Fibroblast of lung (primary cell): ENCODE measurements at places on chromosomes 1 and 21.
A peak's percentile ranks its signal among the peaks of the same experiment; 100 is the strongest.

- H3K36me3 ChIP-seq, result no peaks in the 10 kb centered on the region
- peaks cover 13% of the 10 kb centered on the region for H3K27me3 ChIP-seq
- no peak overlapping the region for H3K4me3 ChIP-seq
- no peak for DNase-seq
- no peak overlapping the region for H3K27ac ChIP-seq
Observed at GRCh38 chr1:53478502-53478818, 19.3 kb downstream of the DMRTB1 start.

GRCh38 chr1:153849487-153850185, 73.1 kb downstream of the GATAD2B start:
- no peak overlapping the region for H3K4me3 ChIP-seq
- DNase-seq, result no peak
- no peak overlapping the region for H3K27ac ChIP-seq
- H3K27me3 ChIP-seq, result no peaks in the 10 kb centered on the region

- H3K4me3 ChIP-seq, result no peak overlapping the region
- H3K27me3 ChIP-seq, result no peaks in the 10 kb centered on the region
- H3K36me3 ChIP-seq, result no peaks in the 10 kb centered on the region
- no peak overlapping the region for H3K27ac ChIP-seq
- H3K4me1 ChIP-seq, result no peaks in the 10 kb centered on the region
Observed at GRCh38 chr1:35264871-35265270, 3.6 kb upstream of the ZMYM4 start.

DNA sequence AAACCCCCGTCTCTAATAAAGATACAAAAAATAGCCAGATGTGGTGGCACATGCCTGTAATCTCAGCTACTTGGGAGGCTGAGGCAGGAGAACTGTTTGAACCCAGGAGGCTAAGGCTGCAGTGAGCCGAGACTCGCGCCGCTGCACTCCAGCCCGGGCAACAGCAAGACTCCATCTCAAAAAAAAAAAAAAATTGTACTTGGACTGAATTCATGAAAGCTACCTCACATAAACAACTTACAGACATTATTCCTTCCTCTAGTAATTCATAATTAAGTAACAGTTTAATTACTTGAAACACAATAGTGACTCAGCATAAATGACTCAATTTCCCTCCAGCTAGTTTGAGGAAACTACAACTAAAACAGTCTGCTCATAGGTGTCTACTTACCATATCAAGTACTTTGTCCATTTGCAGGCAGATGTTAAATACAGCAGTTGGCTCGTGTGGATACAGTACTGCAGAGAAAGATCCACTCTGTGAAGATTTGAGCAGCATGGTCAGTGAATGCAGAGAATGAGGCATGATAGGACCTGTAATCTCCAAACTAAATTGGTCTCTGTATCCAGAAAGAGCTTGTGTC, 9.4 kb downstream of the DONSON start:
- H3K4me3 ChIP-seq, result no peak overlapping the region
- peaks cover 9% of the 10 kb centered on the region for H3K4me1 ChIP-seq
- peaks cover 6% of the 10 kb centered on the region for H3K36me3 ChIP-seq
- no peaks in the 10 kb centered on the region for H3K27me3 ChIP-seq

GRCh38 chr1:13228343-13228781, 2.4 kb upstream of the PRAMEF18 start:
- no peak overlapping the region for H3K4me3 ChIP-seq
- no peaks in the 10 kb centered on the region for H3K36me3 ChIP-seq
- H3K27me3 ChIP-seq, result no peaks in the 10 kb centered on the region
- H3K27ac ChIP-seq, result no peak overlapping the region
- no peaks in the 10 kb centered on the region for H3K4me1 ChIP-seq
- no peak for DNase-seq

- DNase-seq, result no peak
- no peaks in the 10 kb centered on the region for H3K36me3 ChIP-seq
- no peaks in the 10 kb centered on the region for H3K4me1 ChIP-seq
- no peak overlapping the region for H3K4me3 ChIP-seq
- H3K27ac ChIP-seq, result no peak overlapping the region
Observed at GRCh38 chr1:208641579-208642280, 397.5 kb upstream of the PLXNA2 start.

DNA sequence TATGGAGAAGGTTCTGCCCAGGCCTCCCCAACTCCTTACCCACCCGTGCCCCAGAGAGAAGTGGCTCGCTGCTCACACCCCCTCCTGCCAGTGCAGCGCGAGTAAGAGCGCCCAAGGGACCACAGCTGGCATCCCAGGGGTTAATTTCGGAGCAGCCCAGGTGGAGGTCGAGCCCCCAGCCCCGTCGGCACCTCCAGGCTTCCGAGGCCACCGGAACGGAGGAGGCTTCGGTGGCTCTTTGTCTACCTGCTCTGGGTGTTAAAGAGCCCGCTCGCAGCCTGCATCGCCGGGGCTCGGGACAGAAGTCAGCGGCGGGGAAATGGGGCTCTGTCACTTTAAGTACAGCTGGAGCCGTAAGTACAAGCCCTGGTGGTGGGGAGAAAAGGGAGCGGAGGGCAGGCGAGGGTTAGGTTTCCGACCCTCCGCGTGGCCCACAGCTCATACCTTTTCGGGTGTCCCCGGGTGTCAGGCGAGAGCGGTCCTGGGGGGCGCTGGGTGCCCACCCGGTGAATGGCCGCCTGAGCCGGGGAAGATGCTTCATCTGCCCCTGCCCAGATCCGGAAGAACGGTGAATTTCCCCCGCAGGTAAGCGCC, 89.4 kb upstream of the IPO9 start:
- DNase-seq, result no peak
- no peaks in the 10 kb centered on the region for H3K27me3 ChIP-seq
- H3K4me3 ChIP-seq, result peak overlapping the region; percentile 65
- H3K4me1 ChIP-seq, result peaks cover 39% of the 10 kb centered on the region
- peak overlapping the region; percentile 28 for H3K27ac ChIP-seq

DNA sequence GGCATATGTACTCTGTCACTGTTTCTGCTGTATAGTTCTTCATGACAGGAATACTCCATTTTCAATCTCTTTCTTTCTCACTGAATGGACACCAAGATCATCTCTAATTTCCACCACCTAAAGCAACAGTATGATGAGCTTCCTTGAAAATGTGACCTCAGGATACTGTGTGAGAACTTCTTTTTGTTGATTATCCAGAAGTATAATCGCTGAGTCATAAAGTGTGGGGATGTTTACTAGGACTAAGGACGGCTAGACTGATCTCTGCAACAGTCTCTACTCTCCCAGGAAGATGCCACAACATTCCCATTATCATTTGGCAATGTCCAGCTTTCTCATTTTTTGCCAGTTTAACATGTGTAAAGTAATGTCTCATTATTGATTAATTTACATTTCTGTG, 70.3 kb downstream of the TNFSF18 start:
- H3K36me3 ChIP-seq, result no peaks in the 10 kb centered on the region
- peak; percentile 78 for DNase-seq
- H3K27ac ChIP-seq, result no peak overlapping the region
- H3K27me3 ChIP-seq, result no peaks in the 10 kb centered on the region
- H3K4me3 ChIP-seq, result no peak overlapping the region

DNA sequence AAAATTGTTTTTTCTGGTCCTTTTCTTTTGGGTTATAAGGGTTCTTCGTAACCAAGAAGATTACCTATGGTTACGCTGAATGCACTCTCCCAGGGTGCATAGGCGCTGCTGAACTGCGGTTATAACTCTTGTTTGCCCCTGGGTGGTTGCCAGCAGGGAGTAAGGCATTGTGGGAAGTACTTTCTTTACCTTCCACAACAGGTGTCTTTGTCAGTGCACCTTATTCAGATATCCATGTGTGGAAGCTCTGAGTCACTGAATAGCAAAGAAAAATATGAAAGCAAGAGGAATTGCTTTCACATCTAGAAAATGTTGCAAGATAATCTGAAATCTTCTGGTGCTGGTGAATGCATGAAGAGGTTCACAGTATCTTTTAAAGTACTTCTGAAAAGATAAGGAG, 124.4 kb upstream of the CACYBP start:
- no peaks in the 10 kb centered on the region for H3K36me3 ChIP-seq
- H3K27me3 ChIP-seq, result no peaks in the 10 kb centered on the region
- DNase-seq, result no peak
- no peaks in the 10 kb centered on the region for H3K4me1 ChIP-seq

DNA sequence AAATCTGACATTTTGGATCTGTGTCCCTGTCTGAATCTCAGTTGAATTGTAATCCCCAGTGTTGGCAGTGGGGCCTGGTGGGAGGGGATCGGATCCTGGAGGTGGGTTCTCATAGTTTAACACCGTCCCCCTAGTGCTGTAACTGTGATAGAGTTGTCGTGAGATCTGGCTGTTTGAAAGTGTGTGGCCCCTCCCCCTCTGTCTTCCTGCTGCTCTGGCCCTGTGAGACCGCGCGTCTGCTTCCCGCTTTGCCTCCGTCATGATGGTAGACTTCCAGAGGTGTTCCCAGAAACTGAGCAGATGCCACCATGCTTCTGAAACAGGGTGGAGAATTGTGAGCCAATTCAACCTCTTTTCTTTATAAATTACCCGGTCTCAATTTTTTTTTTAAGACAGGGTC, 25.0 kb downstream of the AGPAT3 start:
- H3K27me3 ChIP-seq, result no peaks in the 10 kb centered on the region
- H3K4me1 ChIP-seq, result no peaks in the 10 kb centered on the region
- no peak overlapping the region for H3K4me3 ChIP-seq
- no peak overlapping the region for H3K27ac ChIP-seq

DNA sequence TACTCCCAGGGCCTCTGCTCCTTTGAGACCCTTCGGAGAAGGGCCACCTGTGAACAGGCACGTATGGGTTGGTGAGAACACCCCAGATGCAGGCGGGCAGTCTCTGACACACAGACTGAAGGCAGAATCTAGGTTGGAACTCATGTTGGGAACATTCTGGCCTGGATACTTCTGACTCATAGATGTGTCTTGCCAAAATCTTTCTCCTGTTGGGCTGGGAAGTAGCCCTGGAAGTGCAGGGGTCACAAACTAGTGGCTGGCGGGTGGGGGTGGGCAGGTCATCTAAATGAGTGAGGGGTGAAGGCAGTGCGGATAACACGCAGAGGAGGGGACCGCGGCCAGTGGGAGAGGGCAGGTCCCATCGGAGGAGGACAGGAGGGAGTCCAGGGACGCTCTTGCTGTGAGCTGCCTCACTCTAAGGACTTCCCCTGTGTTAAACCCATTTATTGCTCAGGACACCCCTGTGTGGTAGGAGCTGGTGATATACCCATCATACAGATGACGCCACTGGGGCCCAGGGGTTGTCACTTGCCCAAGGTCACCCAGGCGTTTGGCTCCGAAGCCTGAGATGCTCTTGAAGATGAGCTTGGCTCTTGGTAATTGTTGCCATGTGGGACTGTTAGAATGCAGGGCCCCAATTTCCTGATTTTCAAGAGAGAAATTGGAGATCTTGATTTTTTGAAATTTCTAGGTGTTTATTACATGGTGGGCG, 181.0 kb downstream of the PTPRU start:
- no peaks in the 10 kb centered on the region for H3K4me1 ChIP-seq
- H3K27me3 ChIP-seq, result no peaks in the 10 kb centered on the region
- no peak overlapping the region for H3K4me3 ChIP-seq
- DNase-seq, result peak; percentile 61

GRCh38 chr1:115463347-115463746, 125.3 kb upstream of the NGF start:
- no peak for DNase-seq
- no peaks in the 10 kb centered on the region for H3K36me3 ChIP-seq
- H3K27ac ChIP-seq, result no peak overlapping the region
- no peaks in the 10 kb centered on the region for H3K27me3 ChIP-seq
